A172 (cell line): ENCODE measurements at places on chromosomes 13 and 19.

DNA sequence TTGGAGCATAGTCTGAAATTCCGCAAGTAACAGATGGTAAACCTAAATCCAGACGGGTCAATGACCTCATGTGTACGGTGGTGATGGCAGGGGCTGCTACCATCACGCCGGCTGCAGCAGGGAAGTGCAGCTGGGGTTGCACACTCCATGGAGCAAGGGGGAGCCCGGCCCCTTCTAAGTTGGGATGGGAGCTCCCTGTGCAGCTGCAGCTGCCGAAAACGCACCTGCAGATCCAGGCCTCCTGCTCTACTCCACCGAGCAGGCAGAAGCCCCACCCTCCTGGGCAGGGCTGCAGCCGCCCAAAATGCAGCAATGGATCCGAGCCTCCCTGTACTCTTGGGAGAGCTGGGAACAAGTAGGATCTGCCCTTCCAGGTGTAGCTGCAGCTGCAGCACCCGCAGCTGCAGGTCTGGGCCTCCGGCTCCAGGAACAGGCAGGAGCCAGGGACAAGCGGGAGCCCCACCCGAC, 25.5 kb downstream of the KBTBD6 start:
- no peak for DNase-seq

DNA sequence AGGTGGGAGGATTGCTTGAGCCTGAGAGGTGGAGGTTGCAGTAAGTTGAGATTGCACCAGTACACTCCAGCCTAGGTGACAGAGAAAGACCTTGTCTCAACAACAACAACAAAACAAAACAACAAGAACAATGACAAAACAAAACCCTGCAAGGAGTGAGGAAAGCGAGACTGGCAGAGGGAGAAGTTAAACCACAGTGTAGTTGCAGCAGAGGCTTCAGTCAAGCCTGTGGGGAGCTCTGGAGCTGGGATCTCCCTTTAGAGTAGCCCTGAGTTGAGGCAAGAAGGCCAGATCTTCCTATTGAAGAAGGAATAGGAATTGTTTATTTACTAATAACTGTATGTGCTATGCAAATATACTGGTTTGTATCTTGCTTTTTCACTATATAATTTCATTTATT, 25.3 kb upstream of the RNASEH2B start:
- no peak for DNase-seq

DNA sequence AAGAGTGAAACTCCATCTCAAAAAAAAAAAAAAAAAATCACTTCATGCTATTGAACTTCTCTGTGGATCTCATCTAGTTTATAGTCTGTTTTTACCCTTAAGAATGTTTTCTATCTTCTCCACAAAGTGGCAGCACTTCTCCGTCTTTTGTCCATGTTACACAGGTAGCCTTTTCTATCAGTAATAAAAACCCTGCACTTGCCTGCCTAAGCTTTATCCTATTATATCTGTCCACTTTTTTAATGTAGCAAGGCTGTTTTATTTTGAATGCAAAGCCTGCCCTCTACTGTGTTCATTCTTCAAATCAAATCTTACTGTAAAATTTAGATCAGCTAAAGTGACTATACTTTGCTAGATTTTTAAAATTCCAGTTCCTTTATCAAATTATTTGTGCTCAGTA, 124.0 kb downstream of the STOML3 start:
- DNase-seq = no peak

GRCh38 chr13:24866488-24866887, 102.5 kb downstream of the RNF17 start:
- no peak for DNase-seq

DNA sequence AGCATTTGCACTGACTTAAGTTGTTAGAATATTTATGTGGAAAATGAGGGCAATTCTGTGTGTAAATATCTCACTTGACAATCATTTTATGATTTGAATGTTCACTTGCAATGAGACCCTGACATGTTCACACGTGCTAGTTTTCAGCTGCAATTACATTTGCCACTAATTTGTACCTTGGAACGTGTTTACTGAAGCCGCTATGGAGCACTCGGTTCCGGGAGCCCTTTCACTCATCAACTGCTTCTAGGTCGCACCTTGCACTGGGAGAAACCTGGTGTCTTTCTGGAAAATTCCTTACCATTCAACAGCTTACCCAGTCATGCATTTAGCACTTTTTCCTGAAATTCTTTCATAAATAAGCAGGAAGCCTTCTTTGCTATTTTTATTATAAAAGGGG, 229.6 kb downstream of the ZIC5 start:
- no peak for DNase-seq

- no peak for DNase-seq
Observed at GRCh38 chr13:82092312-82092711, 1751.4 kb upstream of the SPRY2 start.

- DNase-seq = no peak
Observed at GRCh38 chr13:50928102-50928501, 18.5 kb downstream of the RNASEH2B start.

- no peak for DNase-seq
Observed at GRCh38 chr19:2375353-2376121, 15.5 kb downstream of the TMPRSS9 start.

- peak; percentile 61 for DNase-seq
Observed at GRCh38 chr19:38142176-38143035, 81.6 kb downstream of the DPF1 start.

- peak; percentile 6 for DNase-seq
Observed at GRCh38 chr19:40284501-40285352, at the start of gene AKT2. Gene AKT2 (minus strand): TSS chr19:40285345. CDS start chr19:40265267, 20,078 bp downstream.

GRCh38 chr13:25795277-25795676, 256.5 kb downstream of the SHISA2 start:
- no peak for DNase-seq

GRCh38 chr19:11663181-11663591, 65.9 kb downstream of the ZNF627 start:
- no peak for DNase-seq

DNA sequence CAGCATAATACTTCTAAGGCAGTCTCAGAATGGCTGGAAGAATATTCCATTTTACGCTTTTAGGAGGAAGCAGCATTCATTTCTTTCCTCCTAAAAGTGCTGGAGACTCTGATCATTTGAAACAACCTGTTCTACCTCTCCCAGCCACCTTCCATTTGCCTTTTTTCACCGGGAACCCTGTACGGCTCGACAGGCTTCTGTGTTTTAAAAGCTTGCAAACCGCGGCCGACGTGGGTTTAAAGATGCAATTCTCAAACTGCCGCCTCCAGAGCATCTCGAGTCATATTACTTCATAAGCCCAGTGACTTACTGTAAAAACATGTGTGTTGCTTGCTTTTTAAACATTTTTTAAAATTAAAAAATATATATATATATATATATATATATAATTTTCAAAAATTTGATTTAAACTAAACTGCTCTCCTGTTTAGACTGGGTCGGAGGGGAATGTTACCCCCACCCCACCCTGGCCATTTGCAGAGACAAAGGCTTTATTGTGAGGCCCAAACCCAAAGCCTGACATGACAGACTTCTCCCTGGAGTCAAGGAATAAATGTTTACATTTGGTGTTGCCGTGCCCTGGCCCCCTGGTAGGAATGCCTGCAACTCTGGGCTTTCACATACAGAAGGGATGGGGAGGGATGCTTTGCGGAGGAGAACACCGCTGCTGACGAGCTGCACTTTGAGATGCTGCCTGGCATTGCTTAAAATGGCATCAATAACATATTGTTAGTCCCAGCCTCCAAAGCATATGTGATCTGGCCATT, 30.4 kb downstream of the ZNF536 start:
- no peak for DNase-seq

GRCh38 chr13:35470671-35471661, 5.5 kb downstream of the MAB21L1 start:
- DNase-seq = no peak

GRCh38 chr19:48552406-48553322, 692 bp downstream of the SULT2B1 start:
- DNase-seq = peak; percentile 35

- DNase-seq = peak; percentile 49
Observed at GRCh38 chr19:9673912-9674662, 813 bp downstream of the ZNF562 start.

DNA sequence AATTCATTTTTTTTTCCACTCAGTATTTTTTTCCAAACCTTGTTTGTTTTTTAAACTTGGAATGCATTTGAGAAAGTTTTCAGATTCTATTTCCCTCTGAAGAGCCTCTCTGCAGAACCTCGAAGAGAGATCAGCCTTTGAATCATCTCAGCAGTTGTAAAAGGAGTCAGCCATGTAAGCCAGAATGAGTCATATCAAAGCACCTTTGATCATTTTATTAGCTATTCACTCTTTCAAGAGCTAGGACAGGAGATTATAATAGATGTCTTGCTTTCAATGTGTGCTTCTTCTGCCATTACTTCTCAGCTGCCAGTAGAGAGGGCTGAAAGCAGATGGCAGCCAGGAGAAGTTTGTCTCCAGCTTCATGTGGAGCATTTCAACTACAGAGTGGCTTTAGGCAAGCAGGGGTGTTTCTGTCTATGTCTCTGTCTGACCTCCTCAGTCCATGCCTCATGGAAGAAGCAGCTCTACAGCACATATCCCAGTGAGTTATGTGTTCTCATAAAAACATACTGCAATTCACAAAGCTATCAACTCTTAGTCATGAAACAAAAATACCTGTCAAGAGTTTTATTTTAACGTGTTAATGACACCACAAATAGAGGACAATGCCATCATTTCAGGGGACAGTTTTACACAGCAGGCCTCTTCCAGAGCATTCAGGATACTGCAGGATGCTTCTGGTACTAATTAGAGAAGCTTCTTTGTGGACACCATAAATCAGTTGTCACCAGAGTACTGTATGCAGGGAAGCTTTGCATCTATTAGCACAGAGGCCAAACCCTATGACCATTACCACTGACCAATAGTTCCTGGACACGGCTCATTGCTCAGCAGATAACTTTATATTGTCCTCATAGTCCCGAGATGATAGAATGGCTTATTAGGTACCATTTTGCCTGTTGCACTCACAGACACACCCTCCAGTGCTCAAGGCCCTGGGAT, 94.3 kb downstream of the NHLRC3 start:
- DNase-seq = no peak
